ENCODE measurements at places on chromosomes 7 and 10. TPM values are rescaled to one million over a fixed set of nuclear protein-coding genes. Genes with fewer than 3 reads are reported as not detected.

EMX2 gene
- 0.15 TPM for polyA plus RNA-seq

WDR86 gene
- 0.86 TPM for polyA plus RNA-seq

HELLS gene
- 6.3 TPM for polyA plus RNA-seq

PRR15 gene
- 1.5 TPM for polyA plus RNA-seq

LRRC72 gene
- not detected for polyA plus RNA-seq

CTTNBP2 gene
- 12.7 TPM for polyA plus RNA-seq

DNA2 gene
- polyA plus RNA-seq, result 1.8 TPM

PTPRE gene
- 3.8 TPM for polyA plus RNA-seq

LMOD2 gene
- 0.02 TPM for polyA plus RNA-seq

RARRES2 gene
- 22.6 TPM for polyA plus RNA-seq

BMS1 gene
- 4.5 TPM for polyA plus RNA-seq

PAPOLB gene
- polyA plus RNA-seq, result 0.02 TPM

OPN1SW gene
- polyA plus RNA-seq, result not detected

FRMPD2 gene
- polyA plus RNA-seq, result 0.02 TPM

PTPRN2 gene
- 0.40 TPM for polyA plus RNA-seq

CPED1 gene
- polyA plus RNA-seq, result 0.29 TPM

SLC26A3 gene
- polyA plus RNA-seq, result 0.18 TPM

SPDYE5 gene
- 0.02 TPM for polyA plus RNA-seq

MRPL32 gene
- polyA plus RNA-seq, result 59.8 TPM

CPVL gene
- polyA plus RNA-seq, result 9.5 TPM

ZKSCAN1 gene
- polyA plus RNA-seq, result 25.0 TPM

GJD4 gene
- not detected for polyA plus RNA-seq

MSS51 gene
- polyA plus RNA-seq, result 2.0 TPM

FXYD4 gene
- polyA plus RNA-seq, result not detected

Measured in esophagus (tissue), 2 donors.